Activated CD8-positive, alpha-beta memory T cell treated with anti-CD3 and anti-CD28 coated beads for 36 hours (primary cell): ENCODE measurements at places on chromosomes 3 and 15. TPM values are rescaled to one million over a fixed set of nuclear protein-coding genes. Genes with fewer than 3 reads are reported as not detected.

Gene ISLR
- total RNA-seq, result not detected

Gene NOX5
- total RNA-seq, result not detected

Gene EPHB1
- not detected for total RNA-seq

Gene PDIA5
- 23.8 TPM for total RNA-seq

Gene EPHA3
- 0.11 TPM for total RNA-seq

Gene SLC2A2
- total RNA-seq, result not detected

Gene GABRB3
- not detected for total RNA-seq
